ENCODE measurements at places on chromosomes 13 and 19. TPM values are rescaled to one million over a fixed set of nuclear protein-coding genes. Genes with fewer than 3 reads are reported as not detected.

The ATP4B gene
- total RNA-seq: not detected

The IL12RB1 gene
- total RNA-seq: 1.5 TPM

The GPR183 gene
- total RNA-seq: 1.1 TPM

The EVI5L gene
- total RNA-seq: 27.7 TPM

The OBI1 gene
- 1.8 TPM for total RNA-seq

The RASIP1 gene
- 85.9 TPM for total RNA-seq

The SLITRK5 gene
- not detected for total RNA-seq

The SPTBN4 gene
- total RNA-seq: 0.43 TPM
